ENCODE measurements at places on chromosomes 7 and 10. TPM values are rescaled to one million over a fixed set of nuclear protein-coding genes. Genes with fewer than 3 reads are reported as not detected.

The HSPA12A gene
- 10.2 TPM for total RNA-seq

The NUB1 gene
- 53.4 TPM for total RNA-seq

The AGR3 gene
- total RNA-seq: not detected

DNA sequence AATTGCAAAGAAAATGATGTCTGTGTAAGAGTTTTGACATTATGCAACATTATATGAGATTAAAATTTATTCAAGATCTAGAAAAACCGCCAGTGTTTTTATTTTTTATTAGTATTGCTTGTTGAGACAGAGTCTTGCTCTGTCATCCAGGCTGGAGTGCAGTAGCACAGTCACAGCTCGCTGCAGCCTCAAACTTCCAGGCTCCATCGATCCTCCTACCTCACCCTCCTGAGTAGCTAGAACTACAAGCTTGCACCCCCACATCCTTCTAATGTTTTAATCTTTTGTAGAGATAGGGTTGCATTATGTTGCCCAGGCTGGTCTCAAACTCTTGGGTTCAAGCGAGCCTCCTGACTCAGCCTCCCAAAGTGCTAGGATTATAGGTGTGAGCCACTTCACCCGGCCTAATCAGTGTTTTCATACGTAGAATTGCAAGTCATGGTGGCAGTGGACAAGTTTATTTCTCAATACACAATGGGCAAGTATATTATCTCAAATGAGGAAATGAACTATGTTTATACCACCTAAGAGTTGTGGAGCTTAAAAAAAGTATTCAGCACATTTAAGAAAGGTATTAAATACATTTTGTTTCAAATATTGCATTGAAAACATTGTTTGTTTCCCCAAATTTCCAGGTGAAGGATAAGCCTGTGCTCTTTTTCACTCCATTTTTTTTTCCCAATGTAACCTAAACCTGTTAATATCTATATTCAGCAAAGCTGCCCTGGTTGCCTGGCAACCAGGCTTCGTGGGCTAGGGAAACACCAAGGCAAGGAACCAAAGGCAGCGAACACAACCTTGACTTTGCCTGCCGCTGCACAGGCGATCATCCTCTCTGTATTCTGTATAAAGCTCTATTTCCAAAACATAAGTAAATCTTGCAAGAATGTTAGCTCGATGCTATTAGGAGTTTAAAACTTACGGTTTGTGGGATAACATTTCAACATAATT is 163.9 kb downstream of the CACNB2 start:
- DNase-seq: no peak

The TLX1 gene
- total RNA-seq: not detected

GRCh38 chr7:7857143-7857583 is 111.4 kb upstream of the GLCCI1 start:
- no peak for DNase-seq

The BAIAP2L1 gene
- 1.4 TPM for total RNA-seq

DNA sequence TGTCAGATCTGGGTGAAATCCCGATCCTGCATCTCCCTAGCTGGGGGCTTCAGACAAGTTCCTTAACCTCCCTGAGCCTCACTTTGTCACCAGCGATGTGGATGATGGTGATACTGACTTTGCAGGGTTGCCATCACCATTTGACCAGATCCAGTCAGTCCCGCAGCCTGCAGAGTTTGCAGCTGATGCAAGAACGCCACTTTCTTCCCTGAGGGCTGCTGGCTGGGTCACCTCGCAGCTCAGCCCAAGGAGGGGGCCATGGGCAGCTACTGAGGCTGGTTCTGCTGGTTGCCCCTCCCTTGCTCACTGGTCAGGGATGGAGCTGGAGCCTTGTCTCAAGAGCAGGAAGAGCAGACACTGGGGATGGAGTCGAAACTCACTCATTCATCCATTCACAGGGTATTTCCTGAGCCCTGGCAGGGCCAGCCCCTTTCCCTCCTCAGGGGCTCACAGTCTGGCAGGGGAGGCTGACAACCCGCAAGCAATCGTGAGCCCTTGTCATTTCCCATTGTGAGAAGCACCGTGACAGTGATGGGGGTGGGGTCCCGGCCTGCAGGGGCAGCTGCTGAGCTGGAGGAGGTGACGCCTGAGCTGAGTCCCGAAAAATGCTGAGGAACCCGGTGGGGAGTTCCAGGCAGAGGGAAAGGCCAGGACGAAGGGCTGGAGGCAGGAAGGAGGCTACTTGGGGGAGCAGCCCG is 111.1 kb upstream of the TCF7L2 start:
- no peak for DNase-seq

DNA sequence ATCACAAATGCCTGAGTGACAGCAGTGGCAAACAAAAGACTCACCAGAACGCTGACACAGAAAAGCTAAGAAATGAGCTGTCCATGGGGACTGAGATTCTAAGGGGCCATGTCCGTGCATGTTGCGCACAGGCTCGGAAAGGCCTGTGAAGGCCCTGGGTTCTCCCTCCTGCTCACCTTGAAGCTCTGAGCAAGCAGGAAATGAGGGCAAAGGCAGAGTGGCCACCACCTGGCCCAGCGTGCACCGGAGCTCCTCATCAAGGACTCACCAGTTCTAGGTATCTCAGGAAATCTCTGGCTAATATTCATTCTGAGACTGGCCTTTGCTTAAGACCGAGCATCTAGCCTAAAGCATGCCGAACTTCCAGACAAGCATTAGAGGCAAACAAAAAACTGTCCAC is 52.7 kb downstream of the MAD1L1 start:
- no peak for DNase-seq

- DNase-seq: no peak
Observed at GRCh38 chr10:12842310-12842709, 159.2 kb downstream of the CCDC3 start.

- peak; percentile 41 for DNase-seq
Observed at GRCh38 chr10:100518761-100519241, 860 bp downstream of the SEC31B start.

DNA sequence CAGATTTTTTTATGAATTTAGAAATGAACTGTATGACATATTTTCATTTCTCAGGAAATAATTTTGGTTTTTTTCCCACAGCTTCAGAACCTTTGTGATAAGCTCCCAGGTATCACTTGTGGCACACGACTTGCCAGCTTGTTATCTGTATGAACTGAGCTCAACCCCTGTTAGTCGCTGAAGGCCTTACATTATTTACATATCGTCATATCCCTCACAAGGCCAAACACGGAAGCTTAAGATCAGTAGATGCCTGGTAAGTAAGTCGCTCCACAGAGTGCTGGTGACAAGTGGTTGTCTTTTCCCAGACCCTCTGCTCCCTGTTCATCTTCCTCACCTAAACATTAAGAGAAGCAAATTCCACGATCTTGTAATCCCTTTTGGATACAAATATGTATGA is 55.2 kb downstream of the RAPGEF5 start:
- DNase-seq: no peak

- DNase-seq: no peak
Observed at GRCh38 chr10:17836942-17837341, 27.8 kb downstream of the MRC1 start.

The GRK5 gene
- total RNA-seq: 85.3 TPM

DNA sequence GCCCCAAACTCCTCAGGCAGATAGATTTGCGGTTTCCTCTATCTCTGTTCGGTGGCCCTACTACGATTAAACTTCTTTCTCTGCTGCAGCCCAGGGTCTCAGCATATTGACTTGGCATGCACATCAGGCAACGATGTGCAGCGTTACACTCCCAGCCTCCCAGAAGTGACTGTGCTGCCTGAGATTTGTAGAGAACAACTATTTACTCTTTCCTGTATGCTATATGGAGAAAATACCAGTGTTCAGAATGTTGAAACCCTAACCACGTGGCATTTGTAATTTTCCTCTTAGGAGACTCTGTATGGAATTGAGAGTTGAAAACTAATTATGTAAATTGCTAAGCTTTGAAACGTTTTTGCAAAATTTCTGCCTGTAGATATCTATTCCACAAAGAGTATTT is 50.9 kb downstream of the GNAI1 start:
- no peak for DNase-seq

The SLC29A4 gene
- total RNA-seq: 0.14 TPM

GRCh38 chr10:59900048-59900727 is 6.2 kb downstream of the CCDC6 start:
- DNase-seq: no peak

DNA sequence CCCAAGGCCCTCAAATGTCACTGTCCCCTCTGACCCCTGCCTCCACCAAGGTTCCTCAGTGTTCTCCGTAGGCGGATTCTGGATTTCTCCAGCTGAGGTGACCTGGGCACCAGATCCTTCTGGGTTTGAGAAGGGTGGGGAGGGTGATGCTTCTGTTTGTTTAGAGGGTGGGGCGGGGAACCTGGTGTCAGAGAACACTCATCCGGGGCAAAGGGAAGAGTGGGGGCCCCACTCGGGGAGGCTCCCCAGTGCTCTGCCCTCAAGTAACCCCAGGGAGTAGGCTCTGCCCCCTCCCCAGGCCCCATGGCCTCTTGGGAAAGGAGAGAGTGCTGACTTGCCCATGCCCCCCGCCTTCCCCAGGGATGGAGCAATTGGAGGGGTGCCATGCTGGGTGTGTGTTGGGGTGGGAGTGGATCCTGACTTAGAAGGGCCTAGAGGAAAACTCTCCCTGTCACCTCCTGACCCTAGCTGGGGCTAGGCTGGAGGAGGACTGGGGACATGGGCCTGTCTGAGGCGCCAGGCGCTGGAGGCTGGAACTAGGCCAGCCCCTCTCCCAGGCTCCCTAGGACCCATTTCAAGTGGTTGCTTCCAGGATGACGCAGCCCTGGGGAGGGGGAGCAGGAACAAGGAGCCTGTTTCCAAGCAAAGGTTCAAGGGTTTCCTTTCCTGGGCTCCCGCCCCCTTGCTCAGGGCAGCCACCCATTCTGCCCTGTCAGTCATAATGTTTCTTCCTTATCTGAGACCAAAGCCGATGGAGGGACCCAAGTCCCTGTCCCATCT is 27.9 kb downstream of the KAZALD1 start:
- no peak for DNase-seq

The UBE2D1 gene
- 17.4 TPM for total RNA-seq

The FGL2 gene
- total RNA-seq: 163 TPM

The GDF10 gene
- 2.4 TPM for total RNA-seq

GRCh38 chr10:131786756-131787605 is 113.8 kb upstream of the PPP2R2D start:
- no peak for DNase-seq

GRCh38 chr7:106068538-106068961 is 43.6 kb downstream of the SYPL1 start:
- no peak for DNase-seq

DNA sequence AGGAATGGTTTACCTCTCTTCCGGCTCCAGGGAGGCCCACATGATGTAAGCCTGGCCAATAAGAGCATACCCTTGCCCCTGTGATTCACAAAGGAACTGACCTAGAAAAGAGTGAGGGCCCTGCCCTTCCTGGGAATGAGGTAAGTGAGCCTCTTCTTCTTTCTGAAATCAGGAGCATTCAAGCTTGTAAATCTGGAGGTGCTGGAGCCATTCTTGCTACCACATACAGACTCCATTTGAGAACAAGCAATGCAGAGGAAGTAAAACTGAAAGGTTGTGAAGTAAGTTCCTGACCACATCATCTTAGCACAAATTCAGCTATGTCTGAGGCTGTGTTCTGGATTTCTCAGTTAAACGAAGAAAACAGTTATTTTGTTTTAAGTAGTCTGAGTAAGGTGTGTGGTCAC is 132.2 kb downstream of the CD36 start:
- no peak for DNase-seq

GRCh38 chr7:43753271-43753810 is 5.1 kb upstream of the BLVRA start:
- no peak for DNase-seq

DNA sequence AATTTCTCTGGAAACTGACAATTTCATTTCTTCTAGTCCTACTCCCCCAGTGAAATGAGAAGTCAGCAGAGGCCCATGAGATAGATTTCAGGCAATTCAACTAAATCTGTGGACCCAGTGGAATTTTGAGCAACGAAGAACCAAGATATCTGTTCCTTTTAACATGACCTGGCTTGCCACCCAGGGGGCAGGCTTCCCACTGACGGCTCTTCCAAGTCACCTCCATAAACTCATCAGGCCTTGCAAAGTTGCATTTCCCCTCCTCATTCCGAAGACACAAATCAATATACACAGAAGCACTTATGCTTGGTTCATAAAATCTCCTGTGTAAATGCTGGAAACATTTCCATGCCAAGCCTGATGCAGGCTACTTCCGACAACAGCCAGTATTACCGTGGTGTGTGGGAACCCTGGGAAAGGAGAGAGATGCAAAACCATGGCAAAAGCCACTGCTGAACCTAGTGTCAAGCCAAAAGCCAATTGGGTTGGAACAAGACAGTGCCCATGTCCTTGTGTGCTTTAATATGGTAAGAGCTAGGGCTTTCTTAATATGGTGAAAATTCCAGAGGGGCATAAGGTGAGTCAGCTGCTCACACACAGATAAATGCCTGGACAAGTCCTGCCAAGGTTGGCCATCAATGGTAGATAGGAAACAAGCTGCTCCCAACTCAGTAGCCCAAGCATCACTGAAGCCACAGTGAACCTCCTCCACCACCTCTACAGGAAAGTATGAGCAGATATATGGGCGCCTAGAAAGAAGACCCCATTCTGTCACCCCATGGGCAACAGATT is 1.6 kb downstream of the FRMD4A start:
- DNase-seq: no peak

DNA sequence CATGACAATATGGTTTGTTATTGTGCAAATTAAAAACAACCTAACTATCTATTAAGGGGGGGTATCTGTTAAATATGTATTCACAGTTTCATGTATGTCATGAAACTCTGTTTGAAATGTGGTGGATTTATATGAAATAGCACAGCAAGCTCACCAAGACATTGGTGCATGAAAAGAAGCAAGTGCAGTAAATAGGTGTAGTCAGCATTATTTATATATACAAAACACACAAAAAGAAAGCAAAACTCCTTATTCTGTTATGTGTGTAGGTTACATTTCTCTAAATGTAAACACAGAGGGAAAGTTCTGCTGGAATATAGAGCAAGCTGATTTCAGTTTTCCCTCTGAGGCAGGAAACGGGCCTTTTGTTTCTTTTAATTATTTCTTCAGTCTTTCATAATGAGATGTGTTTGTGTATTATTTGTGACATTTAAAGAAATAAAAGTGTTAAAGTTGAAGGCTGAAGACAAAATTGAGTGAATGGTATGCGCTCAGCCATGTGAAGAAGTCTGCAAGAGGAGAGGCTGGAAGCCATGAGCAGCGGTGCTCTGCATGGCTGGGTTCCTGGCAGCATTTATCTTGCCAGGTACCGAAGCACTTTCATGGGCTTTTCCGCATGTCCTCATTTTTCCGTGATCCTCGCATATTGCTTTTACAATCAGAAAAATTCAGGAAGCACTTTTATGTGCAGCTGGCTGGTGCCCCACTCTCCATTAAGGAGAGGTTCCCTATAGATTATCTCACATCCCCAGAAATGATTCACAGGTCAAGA is 38.5 kb downstream of the GRID1 start:
- no peak for DNase-seq

The OGDHL gene
- not detected for total RNA-seq

- DNase-seq: no peak
Observed at GRCh38 chr10:132321726-132322125, 10.3 kb upstream of the LRRC27 start.

GRCh38 chr7:45923818-45924217 is 2.7 kb upstream of the IGFBP3 start:
- no peak for DNase-seq
